Activated T-cell treated with anti-CD3 and anti-CD28 coated beads for 4 hours (primary cell): ENCODE measurements at places on chromosomes 4 and X.

- no peak for DNase-seq
Measured at GRCh38 chr4:55297346-55297745, 48.7 kb upstream of the SRD5A3 start.

GRCh38 chr4:185171373-185172071 is 28.5 kb downstream of the SLC25A4 start:
- no peak for DNase-seq

DNA sequence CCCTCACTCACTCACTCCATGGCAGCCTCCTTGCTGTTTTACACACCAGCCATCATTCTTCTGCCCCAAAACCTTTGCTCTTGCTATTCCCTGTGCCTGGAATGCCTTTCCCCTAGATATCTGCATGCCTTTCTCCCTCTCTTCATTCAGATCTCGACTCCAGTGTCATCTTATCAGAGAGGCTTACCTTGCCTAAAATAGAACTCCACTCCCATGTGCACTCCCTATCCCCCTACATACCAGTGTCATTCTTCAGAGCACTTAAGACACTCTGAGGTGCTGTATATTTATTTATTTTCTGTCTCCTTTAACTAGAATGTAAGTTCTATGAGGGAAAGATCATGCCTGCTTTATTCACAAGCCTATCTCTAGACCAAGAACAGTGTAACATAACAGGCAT is 45.1 kb downstream of the ZGRF1 start:
- no peak for DNase-seq

- DNase-seq, result no peak
Measured at GRCh38 chr4:160238790-160239189, 1135.9 kb downstream of the RAPGEF2 start.

- DNase-seq, result no peak
Measured at GRCh38 chr4:17740702-17741101, 40.7 kb downstream of the FAM184B start.

DNA sequence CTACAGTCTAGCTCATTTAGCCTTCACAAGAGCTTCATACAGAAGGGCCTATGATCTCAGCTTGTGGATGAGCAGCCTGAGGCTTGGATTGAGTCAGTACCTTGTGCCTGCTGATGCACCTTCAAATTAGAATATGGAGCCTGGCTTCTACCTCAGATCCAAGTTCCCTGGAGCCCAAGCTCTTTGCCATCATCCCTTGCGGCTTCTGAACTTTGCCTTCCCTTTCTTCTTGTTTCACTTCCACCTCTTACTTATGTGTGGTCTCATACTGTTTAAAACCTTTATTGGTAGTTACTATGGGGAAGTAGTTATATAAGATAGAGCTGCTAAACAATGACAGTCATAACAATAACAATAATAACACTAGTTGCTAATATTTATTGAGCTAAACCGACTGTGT is 84.3 kb upstream of the AFF2 start:
- no peak for DNase-seq
